GM23248 (cell line): ENCODE measurements at places on chromosomes 2 and 18. TPM values are rescaled to one million over a fixed set of nuclear protein-coding genes. Genes with fewer than 3 reads are reported as not detected.

- peak; percentile 94 for DNase-seq
These were observed 145.7 kb upstream of the GLI2 start for GRCh38 chr2:120589771-120590608.

- peak; percentile 8 for DNase-seq
These were observed 2056.8 kb upstream of the CELF4 start for GRCh38 chr18:39622431-39622830.

DNA sequence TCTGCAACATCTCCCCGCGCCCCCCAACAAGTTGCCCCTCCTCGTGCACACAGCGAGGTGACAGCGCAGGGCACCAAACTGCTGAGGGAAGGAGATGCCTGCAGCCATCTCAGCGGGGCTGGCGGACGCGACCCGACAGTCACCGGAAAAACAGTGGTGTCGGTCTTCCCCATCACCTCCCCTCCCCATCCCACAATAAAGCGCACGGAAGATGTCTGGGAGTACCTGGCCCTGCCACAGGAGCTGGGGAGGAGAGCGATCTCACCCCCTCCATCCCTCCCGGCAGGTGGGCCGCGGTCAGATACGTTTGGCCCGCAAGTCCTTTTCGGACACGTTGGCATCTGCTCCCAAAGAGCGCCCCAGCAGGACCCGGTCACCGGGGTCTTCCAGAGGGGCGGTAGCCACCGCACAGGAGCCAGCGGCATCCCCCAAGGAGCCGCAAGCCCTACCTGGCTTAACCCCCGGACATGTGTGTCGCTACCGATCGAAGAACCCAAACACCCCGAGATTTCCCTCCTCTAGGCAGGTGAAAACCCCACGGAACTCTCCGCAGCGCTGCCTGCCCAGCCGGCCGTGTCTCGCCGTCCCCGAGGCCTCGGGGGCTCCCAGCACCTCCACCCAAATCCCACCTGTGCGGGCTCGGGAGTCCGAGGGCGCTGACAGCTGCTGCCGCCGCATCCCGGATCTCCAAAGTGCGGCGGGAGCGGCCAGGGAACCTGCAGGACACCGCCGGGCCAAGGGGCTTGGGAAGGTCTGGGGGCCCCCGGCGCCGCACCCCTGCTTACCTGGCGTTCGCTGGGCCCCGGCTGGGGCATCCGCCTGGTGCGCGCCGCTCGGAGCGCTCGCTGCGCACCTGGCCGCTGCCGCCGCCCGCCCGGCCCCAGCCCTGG, 657 bp downstream of the ATP8B1 start:
- no peak for DNase-seq

DNA sequence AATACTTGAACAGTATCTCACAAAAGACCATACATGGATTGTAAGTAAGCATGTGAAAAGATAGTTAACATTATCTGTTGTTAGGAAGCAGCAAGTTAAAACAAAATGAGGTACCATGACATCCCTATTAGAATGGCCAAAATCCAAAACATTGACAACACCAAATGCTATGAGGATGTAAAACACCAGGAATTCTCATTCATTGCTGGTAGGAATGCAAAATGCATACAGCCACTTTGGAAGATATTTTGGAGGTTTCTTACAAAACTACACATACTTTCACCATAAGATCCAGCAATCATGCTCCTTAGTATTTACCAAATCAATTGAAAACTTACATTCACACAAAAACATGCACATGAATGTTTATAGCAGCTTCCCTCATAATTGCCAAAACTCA, 30.9 kb upstream of the ICOS start:
- DNase-seq: peak; percentile 39

- DNase-seq: peak; percentile 45
These were observed 470.1 kb downstream of the TMX3 start for GRCh38 chr18:68244786-68245185.

DNA sequence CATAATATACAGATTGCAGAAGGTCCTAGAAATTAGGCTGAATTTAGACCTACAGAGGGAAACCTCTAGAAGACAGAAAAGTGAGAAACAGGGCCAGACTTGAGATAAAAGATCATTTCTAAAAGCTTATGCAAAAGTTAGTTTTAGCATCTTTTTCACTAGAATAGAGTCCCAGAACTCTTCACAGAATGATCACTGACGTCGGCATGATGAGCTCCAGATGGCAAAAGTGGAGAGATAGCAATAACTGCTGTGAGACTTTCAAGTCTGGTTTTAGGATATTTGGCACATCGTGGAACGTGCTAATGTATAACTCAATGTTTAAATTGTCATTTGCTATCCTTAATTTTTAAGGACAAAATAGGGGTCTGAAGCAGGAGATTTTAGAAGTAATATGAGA, 1050.7 kb upstream of the CELF4 start:
- DNase-seq: no peak

GRCh38 chr2:204896146-204896545, 350.9 kb downstream of the PARD3B start:
- no peak for DNase-seq

DNA sequence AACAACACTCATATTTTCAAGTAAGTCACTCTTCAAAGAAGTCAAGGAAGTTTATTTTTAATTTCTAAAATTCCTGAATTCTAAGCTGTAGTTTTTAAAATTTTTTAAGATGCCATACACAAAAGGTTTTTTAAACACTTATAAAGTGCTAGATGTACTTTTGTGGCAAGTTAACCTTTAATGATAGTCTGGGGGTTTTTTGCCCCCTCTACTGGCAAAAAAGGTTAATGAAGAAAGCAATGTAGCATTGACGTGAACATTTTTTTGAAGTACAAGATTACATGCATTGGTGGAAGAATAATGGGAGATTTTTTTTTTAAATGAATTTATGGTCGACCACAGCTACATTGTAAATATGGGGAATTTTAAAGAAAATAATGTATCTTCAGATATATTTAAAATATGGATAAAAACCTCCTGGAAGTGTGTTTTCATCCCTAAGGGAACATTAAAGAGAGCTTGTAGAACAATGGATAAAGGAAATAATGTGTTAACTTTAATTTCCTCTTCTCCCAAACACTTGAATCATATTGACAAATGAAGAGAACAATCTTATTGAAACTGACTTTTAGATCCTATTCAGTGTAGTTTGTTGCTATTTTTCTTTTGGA, 12.6 kb downstream of the ITPRID2 start:
- DNase-seq: peak; percentile 44

DNA sequence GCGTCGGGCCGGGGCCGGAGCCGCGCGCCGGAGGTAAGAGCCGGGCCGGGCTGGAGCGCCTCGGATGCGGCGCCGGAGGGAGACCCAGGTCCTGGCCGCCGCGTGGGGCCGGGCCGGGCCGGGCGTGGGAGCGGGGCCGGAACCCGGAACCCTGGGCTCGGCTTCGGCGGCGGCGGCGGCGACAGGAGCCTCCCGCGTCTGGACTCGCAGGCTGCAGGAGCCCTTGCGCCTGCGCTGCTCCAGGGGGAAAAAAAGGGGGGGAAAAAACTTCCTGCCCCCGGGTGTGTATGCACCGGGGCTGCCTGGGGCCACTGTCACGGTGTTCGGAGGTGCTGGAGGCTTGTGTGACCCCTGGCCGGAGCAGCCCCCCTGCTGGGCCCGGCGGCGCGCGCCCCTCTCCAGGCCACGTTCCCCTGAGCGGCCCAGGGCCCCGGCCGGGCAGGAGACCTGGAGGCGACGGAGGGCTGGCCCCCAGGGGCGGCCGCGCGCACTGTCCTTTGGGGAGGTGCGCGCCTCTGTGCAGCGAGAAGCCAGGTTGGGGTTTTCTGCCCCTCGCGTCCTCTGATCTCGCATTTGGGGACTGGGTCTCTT, 864 bp downstream of the KLHL29 start:
- peak; percentile 73 for DNase-seq

GRCh38 chr18:36667811-36668210, 161.0 kb downstream of the TPGS2 start:
- DNase-seq: no peak

DNA sequence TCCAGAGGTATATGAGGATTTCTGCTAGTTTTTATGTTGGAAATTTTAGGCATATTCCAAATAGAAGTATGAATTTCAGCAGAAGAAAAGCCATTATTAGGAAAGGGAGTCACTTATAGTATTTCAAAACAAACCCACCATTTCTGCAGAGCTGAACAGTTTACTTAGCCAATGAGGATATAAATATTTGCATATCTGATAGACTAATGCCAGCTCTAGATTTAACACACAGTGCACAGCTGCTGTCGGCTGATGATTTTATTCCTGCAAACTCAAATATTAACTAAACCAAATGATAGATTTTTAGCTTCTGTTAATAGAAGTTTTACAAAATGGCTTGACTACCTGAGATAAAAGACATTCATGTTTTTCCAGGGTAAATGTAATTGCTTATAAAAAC, 375.8 kb upstream of the FANCL start:
- no peak for DNase-seq

DNA sequence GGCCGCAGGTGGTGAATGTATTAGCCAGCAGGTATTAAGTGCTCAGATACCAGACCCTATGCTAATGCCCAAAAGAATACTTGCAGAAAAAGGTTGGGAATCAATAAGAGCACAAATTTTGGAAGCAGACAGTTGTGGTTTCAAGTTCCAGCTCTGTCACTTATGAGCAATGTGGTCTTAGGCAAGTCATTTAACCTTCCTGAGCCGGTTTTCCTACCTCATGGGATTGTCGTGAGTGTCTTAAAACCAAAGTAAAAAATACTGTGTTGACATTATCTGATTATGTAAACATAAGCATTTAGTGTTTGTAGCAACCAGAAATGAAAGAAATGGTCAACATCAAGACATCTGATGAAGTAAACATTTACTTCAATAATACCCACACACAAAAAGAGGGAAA, 93.0 kb upstream of the CHST9 start:
- no peak for DNase-seq

- no peak for DNase-seq
These were observed 80.0 kb downstream of the TWIST2 start for GRCh38 chr2:238927746-238928519.

GRCh38 chr18:23071285-23071684, 64.0 kb upstream of the CABLES1 start:
- peak; percentile 10 for DNase-seq

GRCh38 chr2:201157694-201158093, 25.2 kb upstream of the CASP10 start:
- no peak for DNase-seq

DNA sequence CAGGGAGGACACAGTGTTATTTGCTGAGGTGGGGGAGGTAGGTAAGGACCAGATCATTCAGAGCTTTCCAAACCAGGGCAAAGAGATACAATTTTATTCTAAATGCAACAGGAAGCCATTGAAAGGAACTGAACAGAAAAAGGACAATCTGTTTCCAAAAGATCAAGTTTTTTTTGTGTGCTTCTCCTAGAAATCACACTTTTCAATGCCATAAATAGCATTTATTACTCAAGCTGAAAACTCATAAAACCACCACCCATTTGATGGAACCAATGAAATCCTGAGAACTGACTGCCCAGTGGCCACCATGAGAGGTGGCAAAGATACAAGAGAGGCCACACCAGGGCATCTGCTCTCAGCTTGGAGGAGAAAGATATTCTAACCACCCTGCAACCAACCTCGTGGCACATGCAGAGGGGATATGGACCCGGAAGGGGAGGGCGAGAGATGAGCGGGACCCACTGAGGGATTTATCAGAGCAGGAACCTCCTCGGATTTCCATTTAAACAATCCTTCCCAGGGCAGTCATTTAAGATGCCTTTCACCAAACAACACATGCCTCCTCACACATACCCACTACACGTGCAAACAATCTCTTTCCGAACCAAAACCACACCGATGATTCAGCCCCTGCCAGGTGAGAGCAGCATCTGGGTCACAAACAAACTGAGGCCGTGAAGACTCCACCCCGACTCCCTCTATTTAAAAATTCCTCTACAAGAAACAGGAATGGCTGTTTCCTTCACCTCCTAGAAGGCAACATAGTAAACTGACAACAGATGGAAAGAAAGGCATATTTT, 8.8 kb downstream of the CYB5A start:
- no peak for DNase-seq

Gene MC5R
- not detected in 2 replicates for total RNA-seq

Gene ITM2C
- 35.0 and 38.9 TPM in 2 replicates for total RNA-seq

Gene RTTN
- 19.3 and 23.6 TPM in 2 replicates for total RNA-seq

Gene RNU2-63P
- total RNA-seq: not detected in 2 replicates

Gene C2orf72
- 0.11 TPM in 1 of 2 replicates, not detected in the other for total RNA-seq

Gene UGT1A10
- total RNA-seq: not detected in 2 replicates

Gene RAB17
- total RNA-seq: 0.76 and 1.7 TPM in 2 replicates

Gene DPP4
- 33.5 and 39.9 TPM in 2 replicates for total RNA-seq
